Activated T-cell treated with anti-CD3 and anti-CD28 coated beads for 1 hour (primary cell): ENCODE measurements at places on chromosomes 2 and 18.

GRCh38 chr2:107777974-107778373 is 48.7 kb upstream of the RGPD4 start:
- no peak for DNase-seq

GRCh38 chr2:132875193-132875592 is 205.2 kb upstream of the LYPD1 start:
- DNase-seq = no peak

DNA sequence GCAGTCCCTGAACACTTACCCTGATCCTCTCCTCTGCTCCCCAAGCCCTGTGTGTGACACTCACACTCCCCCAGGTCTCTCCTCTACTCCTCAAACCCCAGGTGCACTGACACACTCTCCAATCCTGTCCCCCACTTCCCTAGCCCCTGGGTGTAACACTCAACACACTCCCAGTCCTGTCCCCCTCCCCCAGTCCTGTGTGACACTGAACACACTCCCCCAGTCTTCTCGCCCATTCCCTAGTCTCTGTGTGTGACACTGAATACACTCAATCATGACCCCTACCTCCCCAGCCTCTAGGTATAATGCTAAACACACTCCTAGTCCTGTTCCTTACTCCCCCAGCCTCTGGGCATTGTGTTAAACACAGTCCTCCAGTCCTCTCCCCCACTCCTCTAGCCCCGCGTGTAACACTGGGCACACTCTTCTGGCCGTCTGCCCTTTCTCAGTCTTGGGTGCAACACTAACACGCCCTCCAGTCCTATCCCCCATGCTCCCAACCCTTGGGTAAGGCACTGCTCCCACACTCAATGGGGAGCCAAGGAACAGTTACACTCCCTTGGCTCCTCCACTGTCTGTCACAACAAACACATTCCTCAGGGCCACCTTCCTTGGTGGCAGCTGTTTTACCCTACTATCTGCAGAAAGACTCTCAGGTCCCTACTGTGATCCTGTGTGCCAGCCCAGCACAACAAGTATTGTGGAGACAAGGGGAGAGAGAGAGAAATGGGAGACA is 82.5 kb upstream of the PKDCC start:
- DNase-seq = no peak

DNA sequence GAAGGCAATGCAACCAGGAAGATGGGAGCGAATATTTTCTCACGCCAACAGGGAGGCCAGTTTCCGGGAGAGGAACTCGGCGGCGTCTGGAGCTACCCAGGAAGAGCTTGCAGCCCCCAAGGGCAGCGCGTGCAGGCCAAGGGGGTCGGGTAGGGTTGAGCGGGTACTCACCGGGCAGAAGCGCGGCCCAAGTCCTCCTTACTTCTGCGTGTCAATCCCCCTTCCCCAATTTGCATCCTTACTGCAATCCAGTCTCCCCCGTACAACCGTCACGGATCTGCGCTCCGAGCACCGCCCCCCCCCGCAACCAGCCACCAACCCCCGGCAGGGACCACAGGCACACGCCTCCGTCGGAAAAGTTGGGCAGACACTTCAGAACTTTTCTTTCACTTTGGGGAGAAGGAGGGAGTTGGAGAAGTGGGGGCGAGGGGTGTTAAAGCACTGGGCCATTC is 1.3 kb downstream of the ATP8B1 start:
- no peak for DNase-seq

DNA sequence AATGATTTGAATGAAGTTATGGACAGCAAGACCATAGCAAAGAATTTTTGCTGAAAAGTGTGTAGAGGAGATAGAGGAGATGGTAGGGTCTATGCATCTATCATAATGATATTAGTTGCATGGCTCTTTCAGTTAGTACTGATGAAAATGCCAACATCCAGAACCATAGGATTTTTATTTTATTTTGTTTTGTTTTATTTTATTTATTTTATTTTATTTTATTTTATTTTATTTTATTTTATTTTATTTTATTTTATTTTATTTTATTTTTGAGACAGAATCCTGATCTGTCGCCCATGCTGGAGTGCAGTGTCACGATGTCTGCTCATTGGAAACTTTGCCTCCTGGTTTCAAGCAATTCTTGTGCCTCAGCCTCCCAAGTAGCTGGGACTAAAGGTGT is 1021.1 kb upstream of the ZEB2 start:
- no peak for DNase-seq
